Caco-2 (cell line): ENCODE measurements at places on chromosomes 16 and 17.

- no peak for DNase-seq
Observed at GRCh38 chr17:41392278-41392677, 5.1 kb downstream of the KRT31 start.

DNA sequence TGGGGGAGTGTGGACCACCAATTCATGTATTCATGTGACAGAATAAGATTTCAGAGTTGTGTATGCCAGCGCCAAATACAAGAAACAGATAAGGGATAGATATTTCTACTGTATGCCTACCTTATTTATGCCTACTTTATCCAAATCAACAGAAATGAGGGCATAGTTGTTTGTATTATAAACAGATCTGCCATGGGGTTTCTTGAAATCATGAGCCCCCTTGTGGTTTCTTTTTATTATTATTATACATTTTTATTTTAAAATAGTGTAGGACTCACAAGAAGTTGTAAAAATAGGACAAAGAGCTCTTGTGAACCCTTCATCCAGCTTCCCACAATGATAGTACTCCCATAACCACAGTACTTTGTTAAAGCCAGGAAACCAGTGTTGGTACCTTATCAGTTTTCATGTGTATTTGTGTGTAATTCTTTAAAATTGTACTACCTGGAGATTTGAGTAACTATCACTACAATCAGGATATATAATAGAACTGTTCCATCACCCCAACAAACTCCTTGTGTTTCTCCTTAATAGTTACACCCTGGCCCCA lies 229.4 kb downstream of the CCDC182 start:
- no peak for DNase-seq

GRCh38 chr16:56983211-56983751 lies 6.1 kb upstream of the NLRC5 start:
- peak; percentile 74 for DNase-seq

DNA sequence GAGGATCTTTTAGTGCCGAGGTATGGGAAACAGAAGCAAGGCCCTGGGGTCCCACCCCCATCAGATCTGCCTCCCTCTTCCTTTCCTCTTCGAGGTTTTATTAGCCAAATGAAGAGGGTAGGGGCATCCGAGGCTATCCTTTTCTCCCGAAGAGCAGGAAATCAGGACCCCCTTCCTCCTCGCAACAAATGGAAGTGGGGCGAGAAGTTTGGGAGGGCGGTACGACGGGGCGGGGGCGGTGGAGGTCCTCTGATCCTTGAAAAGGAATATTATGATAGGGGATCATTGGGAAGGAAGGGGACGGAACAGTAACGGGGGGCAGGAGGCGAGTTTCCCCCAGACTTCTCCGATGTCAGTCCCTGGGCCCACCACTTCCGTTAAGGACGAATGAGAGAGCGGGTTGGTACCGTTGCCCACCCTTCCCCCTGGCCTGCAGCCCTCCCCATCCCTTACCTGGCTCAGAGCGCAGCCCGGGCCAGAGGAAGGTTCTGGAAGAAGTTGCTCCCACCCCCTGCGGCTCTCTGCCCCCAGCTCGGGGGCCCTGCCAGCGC lies 309 bp downstream of the FOXJ1 start:
- DNase-seq = no peak

- DNase-seq = no peak
Observed at GRCh38 chr16:56670620-56670934, 963 bp downstream of the MT1H start.

DNA sequence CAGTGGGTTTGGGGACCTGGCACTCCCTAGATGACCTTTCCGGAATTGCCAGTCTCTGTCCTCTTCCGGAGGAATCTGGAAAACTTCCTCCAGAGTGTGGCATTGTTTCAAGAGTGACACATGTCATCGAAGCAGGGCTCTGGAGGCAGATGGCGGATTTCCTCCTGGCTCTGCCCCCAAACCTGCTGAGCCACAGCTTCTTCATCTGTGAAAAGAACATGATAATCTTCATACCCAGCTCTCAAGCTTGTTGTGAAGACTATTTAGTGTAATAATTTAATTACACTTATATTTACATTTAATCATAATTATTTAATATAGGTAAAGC lies 19.7 kb upstream of the TEX2 start:
- DNase-seq = no peak

DNA sequence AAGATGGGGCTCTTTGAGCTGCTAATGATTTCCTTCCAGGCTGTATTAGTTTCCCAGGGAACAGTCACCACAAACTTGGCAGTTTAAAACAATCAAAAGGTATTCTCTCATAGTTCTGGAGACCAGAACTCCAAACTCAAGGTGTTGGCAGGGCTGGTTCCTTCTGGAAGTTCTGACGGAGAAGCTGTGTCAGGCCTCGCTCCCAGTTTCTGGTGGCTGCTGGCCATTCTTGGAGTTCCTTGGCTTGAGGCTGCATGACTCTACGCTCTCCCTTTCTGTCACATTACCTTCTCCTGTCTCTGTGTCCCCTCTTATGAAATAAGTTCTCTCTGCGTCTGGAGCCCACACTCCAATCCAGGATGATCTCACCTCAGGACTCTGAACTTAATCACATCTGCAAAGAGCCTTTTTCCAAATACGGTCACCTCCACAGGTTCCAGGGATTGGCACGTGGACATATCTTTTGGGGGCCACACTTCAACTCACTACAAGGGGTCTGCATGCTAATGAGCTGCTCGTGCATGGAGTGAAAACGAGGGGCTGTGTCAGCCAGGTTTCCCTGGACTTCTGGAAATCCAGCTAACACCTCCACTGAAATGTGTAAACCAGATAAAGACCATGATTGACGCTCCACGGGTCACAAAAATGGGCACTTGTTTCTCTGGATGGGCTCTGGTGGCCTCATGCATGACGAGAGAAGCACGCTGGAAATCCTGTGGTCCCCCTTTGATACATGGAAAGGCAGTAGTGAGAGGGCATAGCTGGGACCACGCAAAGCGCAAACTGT lies 78.3 kb downstream of the DYNLRB2 start:
- DNase-seq = no peak

- no peak for DNase-seq
Observed at GRCh38 chr16:57873218-57873617, 70.9 kb upstream of the KIFC3 start.

DNA sequence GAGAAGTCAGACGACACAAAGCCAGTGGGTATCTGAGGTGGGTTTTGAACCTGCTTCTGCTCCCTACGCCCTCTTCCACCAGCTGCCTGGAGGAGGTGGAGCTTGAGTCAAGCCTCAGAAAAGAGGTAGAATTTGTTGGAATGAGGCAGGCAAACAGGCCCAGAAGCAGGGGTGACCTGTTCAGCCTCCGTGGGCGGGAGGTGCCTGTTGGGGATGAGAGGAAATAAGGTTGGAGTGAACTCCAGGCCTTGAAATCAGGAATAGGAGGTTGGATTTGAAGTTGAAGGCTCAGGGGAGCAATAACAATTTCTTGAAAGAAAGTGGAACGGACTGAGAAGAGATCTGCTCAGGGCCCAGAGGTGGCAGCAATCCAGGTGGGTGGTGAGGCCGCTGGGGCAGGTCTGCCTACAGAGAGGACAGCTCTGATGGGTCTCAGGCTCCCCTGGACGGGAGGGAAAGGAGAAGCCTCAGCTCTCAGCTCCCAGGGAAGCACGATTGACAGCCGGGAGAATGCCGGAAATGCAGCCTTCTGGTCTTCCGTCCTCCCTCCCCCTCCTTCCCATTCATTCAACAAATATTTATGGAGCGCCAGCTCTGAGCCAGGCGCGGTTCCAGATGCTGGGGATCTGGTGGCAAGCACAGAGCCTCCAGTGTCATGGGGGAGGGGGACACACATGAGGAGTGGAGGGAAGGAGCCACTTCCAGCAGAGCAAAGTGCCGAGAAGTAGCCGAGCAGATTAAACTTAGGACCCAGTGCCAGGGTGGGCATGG lies 61.9 kb upstream of the CIBAR2 start:
- no peak for DNase-seq

- DNase-seq = no peak
Observed at GRCh38 chr17:50027881-50028735, 27.8 kb upstream of the ITGA3 start.

DNA sequence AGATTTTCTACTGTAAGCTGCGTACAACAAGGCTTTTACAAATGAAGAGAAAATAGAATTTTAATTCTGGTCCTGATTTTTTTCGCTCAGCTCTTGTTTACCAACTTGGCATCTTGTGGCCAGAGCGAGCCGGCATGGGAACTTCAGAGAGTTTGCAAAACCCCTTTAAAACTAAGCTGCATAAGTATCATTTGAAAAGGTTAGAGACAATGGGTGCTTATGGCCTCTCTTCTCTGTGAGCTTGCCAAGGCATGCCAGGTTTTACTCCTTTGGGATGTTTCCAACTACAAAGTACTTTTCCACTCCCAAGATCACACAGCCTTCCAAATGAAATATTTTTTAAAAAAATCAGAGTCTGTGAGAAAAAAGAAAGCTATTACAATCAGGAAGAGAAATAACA lies 62.4 kb upstream of the FA2H start:
- DNase-seq = no peak

- no peak for DNase-seq
Observed at GRCh38 chr16:23823475-23824384, 12.1 kb upstream of the PRKCB start.

DNA sequence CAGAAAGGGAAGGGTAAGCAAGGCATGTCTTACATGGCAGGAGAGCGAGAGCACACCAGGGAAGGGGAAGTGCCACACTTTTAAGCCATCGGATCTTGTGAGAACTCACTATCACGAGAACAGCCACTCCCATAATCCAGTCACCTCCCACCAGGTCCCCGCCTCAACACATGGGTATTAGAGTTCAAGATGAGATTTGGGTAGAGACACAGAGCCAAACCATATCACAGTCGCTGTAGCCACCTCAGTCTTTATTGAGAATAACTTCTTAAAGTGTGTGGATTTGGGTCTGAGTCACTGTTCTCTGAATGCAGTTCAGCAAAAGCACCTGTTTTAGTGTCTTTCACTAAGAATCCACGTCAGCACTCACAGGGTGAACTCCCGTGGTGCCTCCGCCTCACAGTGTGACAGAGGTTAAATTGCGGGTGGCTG lies 195.2 kb upstream of the CHMP6 start:
- peak; percentile 21 for DNase-seq

DNA sequence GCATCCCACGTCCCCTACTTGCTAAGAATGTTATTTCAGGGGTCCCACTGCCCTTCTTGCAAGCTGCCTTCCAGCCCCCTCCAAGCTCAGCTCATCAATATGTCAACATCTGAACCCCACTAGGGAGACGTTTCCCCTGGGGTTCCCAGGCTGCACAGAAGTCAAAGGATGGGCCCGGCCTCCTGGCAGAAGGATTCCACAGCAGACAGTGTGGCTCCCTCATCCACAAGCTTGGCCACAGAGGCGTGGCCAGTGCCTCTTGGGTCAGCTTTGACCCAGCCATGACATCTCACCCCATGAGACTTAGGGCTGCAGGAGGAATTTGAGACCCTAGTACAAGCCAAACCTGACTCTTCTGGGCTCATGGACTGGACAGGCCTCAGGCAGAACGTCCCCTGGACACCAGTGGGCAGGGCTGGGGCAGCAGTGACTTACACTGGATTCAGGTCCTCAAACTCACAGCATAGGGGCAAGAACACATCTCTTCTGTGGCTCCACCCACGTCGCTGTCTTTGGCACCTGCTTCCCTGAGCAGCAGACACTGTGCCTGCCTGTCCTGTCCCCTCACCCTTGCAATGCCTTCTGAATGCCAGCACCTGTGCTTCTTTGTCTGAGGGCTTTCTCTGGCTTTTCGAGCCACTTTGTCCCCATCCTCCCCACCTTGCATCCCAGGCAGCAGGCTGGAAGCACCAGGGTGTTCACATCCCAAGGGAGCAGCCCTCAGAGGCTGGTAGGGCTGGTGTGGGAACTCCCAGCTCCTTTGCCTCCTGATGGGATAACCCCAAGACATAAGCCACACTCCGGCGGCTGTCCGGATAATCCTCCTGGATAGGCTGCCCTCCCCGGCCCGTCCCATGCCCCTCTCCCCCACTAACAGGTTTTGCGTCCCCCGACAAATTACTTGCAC lies 56.0 kb upstream of the ENPP7 start:
- DNase-seq = no peak

- DNase-seq = no peak
Observed at GRCh38 chr16:30065943-30066760, 592 bp downstream of the ALDOA start.

DNA sequence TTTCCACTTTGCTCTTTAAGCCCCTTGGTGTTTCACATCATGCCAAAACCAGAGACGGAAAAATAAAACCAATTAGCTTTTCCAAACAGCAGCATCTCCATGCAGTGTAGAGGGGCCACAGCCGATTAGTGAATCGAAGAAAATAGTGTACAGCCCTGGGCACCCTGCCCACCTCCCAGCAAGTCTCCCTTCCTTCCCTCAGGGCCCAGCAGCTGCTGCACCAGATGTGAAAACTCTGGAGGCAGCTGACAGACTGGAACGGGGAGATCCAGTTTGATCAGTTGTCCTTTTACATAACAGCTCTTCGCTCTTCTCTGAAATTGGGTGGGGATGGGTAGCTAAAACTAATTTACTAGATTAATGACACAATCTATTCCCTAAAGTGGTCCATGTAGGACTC lies 19.3 kb downstream of the TMEM11 start:
- no peak for DNase-seq

- DNase-seq = no peak
Observed at GRCh38 chr17:77707546-77707945, 251.0 kb upstream of the TNRC6C start.

DNA sequence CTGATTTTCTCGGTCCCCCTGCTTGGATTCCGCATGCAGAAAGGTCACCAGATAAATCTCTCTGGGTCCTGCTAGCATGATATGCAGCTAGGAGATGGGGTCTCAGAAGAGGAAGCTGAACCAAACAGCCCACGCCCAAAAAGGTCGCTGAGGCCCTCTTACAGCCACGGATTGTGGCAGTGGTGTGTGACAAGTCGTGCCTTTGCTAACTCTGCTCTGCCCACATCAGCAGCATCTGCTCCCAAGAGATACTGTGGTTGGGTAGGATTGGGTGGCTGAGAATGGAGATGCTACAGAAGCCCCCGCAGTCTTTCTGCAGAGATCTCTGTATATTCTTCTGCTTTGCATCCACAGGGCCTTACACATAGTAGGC lies 15.2 kb upstream of the SKAP1 start:
- no peak for DNase-seq

DNA sequence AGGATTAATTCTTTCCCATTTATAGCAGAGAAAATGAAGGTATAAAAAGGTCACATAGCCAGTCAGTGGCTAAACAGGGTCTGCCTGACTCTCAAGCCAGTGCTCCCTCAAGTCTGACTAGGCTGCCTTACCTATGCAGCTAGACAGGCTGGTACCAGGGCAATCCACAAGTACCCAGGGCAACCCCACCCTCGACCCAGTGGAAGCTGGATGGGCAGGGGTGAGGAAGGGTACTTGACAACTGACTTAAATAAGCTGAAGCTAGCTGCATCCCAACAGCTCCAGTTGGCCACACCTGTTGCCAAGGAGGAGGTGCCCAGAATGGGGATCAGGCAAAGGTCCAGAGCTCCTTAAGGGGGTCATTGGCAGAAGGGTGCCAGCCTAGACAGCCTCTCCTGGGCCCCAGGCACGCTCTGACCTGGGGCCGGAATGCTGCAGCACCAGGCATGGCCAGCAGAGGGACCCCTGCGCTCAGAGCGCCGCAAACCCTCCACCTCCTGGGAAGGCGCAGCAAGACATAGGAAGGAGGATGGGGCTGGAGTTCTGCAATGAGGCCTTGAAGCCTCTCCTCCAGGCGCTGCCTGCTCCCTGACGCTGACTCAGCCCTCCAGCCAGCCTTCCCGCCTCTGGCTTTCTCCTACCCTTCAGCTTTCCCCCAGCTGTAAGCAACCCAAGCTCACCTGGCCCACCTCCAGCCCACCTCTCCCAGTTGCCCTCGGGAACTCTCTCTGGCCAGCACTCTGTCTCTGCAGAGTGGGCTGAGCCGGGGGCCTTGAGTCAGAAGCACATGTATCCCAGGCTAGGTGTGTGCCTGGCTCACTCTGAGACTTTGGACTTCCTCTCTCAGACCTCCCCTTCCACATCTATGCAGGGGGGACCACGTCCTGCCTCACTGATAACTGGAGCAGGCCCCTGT lies 28.8 kb downstream of the MPP2 start:
- peak; percentile 81 for DNase-seq
